ENCODE measurements at places on chromosomes 2 and 18.
A peak's percentile ranks its signal among the peaks of the same experiment; 100 is the strongest.

GRCh38 chr2:195202163-195202845 is 454.7 kb upstream of the SLC39A10 start:
- DNase-seq, result no peak

DNA sequence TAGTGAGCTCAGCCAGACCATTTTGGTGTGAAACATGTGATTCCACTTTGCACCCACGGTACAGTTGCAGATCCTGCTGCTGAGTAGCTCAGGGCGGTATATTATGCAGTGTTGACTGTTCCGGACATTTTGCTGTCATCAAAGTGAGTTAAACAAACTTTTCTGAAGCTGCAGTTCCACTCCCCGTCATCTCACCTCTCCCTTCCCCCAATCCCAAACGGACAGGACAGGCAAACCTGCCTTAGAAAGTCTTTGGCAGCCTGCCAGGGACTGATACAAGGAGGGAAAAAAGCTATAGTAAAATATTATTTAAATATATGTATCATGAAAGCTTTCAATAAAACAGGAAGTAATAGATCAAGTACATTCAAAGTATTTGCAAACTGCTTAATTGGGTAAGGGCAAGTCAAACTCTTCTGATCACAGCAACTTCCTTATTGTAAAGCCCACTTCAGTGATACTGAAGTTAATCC is 35.5 kb upstream of the SP5 start:
- no peak for DNase-seq

- DNase-seq, result peak; percentile 11
Measured at GRCh38 chr2:162888652-162889051, 50.1 kb upstream of the KCNH7 start.

DNA sequence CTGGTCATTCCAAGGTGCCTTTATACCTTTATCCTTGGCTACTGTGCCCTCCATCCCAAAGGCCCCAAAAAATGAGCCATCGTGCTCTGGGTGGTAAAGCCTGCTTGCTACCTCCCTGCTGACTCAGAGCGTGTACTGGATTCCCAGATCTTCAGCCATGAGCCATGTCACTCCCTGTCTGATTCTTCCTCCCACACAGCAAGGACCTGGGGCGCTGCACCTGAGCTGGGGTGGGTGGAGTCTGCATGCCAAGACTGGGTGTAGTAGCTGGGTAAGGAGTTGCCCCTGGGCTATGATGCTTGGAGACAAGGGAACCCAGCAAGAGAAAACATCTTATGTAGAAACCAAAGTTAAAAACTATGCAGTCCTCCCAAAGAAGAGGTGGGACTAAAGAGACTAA is 37.2 kb upstream of the APCDD1 start:
- DNase-seq, result no peak

DNA sequence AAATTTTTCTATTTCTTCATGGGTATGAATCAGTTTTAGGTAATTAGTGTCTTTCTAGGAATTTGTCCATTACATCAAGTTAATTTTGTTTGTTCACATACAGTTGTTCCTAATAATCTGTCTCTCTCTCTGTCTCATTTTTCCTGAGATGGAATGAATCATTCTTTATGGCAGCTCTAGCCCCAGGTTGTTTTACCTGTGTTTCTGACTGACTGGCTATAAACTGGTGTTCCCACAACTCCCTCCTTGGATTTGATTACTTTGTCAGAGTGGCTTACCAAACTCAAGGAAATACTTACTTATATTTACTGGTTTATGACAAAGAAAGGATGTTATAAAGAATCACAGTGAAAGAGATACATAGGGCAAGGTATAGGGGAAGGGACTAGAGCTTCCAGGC is 15.1 kb downstream of the ADNP2 start:
- no peak for DNase-seq

GRCh38 chr2:173076581-173077345 is 1.1 kb downstream of the MAP3K20 start:
- DNase-seq, result no peak

GRCh38 chr18:24721388-24721787 is 261.0 kb downstream of the HRH4 start:
- DNase-seq, result no peak

DNA sequence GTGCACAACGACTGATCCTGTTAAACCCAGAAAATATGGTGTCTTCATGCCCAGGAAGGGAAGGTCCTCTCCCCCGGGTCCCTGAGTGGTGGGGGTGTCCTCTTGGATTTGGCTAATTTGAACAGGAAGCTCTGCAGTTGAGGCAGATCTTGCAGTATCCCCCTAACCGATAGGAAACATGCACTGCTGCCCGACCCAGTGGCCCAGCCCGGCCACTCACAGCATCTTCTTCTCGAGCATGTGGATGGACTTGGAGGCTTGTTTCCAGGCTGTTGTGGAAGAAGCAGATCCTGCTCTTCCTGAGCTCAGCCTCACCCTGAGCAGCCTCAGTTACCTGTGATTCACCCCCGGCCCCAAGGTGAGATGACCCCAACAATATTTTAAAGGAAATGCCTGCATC is 46.4 kb upstream of the ASB1 start:
- DNase-seq, result no peak

- no peak for DNase-seq
Measured at GRCh38 chr2:68390586-68390985, 25.5 kb downstream of the PLEK start.

- DNase-seq, result no peak
Measured at GRCh38 chr2:106085181-106085940, 108.7 kb downstream of the UXS1 start.

GRCh38 chr2:567865-568638 is 109.2 kb downstream of the TMEM18 start:
- no peak for DNase-seq

- no peak for DNase-seq
Measured at GRCh38 chr18:40096675-40097074, 1858.4 kb upstream of the PIK3C3 start.

DNA sequence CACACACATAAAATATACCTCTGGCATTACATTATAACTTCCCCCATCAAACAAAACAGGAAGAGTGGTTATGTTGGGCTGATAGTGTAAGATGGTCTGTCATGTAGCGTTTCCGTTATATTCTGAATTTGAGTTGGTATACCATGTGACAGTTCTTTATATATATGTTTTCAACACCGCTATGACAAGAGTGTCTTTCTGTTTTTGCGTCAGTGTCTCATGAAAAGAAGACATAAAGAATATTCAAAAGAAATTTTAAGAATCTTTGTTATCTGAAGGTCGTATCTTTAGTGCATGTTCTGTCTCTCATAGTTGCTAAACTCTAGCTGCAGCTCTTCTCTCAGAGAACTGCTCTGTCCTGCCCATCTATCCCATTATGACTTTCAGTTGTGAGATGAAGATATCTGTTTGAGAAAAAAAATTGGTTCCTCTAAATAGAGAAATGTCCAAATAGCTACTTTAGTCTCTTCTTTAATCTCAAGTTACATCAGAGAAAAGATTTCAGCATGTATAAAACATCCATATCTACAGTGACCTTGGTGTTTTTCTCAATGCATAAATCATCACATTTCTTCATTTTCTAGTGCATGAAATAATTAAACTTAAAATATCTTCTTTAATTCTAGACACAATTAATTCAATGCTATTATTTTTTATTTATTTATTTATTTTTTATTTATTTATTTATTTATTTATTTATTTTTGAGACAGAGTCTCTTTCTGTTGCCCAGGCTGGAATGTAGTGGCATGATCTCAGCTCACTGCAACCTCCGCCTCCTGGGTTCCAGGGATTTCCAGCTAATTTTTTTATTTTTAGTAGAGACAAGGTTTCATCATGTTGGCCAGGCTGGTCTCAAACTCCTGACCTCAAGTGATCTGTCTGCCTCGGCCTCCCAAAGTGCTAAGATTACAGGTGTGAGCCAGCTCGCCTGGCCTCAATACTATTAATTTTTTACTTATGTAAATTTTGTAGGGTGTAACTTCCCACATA is 24.3 kb upstream of the PSME4 start:
- DNase-seq, result no peak

DNA sequence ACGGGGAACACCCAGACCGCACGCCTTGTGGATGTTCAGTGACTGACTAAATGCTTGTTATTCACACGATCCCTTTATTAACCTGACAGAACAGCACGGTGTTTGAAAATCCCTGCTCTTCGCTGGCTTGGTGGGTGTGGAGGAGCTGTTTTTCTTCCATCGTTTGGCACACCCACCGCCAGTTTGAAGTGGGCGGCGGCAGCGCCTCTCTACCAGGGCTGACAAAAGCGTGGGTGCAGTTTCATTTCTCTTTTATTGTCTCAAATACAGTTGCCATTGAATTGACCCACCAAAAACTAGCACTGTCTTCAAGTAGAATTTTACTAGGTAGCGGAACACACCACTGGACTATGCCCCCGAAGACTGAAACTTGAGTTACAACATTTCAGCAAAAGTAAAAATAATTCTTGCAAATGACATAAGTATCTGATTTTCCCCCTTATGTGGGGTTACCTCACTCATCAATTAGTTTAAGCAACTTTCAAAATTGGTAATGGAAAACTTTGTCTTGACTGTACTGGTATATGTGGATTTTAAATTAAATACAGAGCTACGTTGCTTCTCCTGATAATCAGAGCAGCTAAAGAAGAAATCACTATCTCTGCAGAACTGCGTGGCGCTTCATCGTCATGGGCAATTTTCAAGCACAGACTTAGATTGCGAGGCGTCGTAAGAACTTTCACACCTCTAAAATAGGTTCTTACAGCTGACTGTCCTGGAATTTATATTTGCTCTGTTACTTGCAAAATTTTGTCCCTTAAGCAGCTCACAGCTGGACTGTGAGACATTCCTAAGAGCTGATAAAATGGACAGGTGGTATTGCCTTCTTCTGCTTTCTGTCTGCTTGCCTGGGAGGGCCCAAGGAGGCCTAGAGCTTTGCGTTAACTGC is 60.9 kb downstream of the LDLRAD4 start:
- DNase-seq, result no peak

- no peak for DNase-seq
Measured at GRCh38 chr2:106108791-106109190, 85.3 kb downstream of the UXS1 start.

DNA sequence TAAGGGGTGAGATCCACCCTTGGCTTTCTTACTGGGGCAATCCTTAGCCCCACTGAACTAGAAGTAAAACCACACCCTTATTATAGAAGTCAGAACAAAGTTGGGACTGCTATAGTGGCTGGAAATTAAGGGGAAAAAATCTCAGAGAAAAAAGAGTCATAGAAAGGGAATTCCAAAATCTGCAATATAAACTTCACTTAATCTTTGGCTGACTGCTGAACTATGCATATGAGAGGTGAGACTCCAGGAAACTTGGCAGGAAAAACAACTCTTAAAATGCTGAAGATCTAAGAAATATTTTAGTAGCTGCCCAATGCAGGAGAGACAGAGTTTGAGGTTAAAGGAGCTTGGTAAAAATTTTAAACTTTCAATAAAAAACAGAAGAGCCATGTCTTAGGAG is 201.8 kb upstream of the FN1 start:
- no peak for DNase-seq

DNA sequence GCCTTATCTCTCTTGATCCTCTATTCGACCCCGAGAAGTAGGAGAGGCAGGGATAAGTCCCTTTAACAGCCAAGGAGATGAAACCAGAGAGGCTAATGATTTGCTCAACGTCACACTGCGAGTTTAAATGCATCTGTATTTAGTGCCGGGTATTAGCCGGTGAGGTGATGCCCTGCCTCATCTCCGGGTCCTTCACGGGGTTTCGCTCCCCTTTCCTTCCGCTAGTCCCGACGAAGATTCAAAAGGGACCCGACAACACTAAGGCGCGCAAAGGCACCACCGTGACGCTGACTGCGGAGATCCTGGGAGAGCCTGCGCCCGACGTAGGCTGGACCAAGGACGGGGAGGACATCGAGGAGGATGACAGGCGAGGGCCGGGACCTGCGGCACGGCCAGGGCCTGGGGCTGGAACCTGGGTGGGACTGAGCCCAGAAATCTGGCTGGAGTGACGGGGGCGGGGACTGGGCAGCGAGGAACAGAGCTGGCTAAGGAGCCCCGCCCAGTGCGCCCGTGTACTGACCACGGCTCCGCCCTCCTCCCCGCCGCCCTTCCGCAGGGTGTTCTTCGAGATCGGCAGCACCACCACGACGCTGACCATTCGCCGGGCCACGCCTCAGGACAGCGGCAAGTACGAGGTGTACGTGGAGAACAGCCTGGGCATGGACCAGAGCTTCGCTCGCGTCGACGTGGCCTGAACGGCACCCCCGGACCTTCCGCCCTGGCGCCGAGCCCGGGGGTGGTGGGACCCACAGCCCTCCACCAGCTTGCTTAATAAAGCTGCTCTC is 1.0 kb upstream of the GMPPA start:
- no peak for DNase-seq

- DNase-seq, result no peak
Measured at GRCh38 chr2:216424274-216424673, 12.0 kb downstream of the SMARCAL1 start.

GRCh38 chr18:45104049-45104395 is 423.3 kb downstream of the SETBP1 start:
- no peak for DNase-seq

DNA sequence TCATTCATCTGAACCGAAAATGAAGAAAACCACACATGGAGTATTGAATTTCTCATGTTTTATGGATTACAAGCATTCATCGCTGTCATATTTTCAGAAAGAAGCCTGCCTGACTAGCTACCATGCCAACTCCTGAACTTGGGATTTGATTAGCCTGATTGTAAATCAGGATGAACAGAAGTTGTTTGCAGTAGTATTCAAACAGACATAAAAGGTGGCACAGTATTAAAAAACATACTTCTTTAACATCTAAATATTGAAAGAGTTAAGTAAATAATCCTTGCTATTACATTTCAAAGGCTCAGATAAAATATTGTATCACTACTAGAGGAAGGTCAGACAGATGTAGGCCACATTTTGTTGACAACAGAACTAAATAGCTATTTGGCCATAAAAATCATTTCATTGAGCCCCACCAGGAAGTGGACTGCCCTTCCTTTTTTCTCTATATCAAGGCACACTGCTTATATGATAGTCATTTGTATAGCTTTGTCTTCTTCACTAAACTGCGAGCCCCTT is 21.6 kb downstream of the SLC38A11 start:
- DNase-seq, result no peak

- no peak for DNase-seq
Measured at GRCh38 chr2:238456970-238457926, 30.5 kb downstream of the ASB1 start.

GRCh38 chr2:223068071-223068470 is 16.1 kb downstream of the KCNE4 start:
- no peak for DNase-seq

DNA sequence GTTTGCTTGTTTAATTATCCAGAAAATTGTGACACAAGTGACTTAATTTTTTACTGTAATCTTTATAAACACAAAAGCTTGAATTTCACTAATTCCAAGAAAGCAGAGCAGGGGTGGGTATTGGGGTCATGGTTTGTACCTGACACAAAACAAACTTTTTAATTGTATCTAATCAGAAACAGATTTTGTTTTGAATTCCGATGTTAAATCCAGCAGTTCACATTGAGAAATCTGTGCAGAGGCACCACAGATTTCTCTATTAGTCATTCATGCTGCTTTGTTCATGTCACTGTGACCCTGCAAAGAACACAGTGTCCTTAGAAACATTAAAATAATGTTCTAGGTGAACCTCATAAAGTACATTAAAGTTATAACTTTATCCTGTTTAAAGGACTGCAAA is 443.4 kb downstream of the NYAP2 start:
- DNase-seq, result no peak

All from NCI-H1436 treated with DMSO at 0.1 percent for 48 hours (cell line).